ENCODE measurements at places on chromosomes 13 and 19.

- no peak for DNase-seq
Observed at GRCh38 chr19:18483119-18483890, 38.6 kb downstream of the ELL start.

DNA sequence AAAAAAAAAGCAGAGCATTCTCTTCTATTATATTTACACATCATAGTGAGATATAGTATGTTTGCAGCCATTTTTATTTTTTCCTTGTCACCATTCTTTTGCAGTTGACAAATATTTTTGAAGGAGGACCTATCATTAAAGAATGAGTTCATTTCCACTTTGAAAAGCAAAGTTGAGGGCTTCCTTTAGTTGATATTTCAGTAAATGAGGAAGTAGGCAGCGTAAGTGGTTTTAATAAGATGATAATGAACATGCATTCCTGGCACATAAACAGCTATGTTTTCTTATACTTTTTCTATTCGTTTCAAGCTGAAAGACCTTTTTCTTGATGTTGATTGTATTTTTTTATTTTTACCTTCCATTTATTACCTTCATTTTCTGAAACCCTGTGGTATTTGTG is 66.2 kb downstream of the ZMYM2 start:
- no peak for DNase-seq

- no peak for DNase-seq
Observed at GRCh38 chr19:31337008-31337914, 12.0 kb downstream of the TSHZ3 start.

GRCh38 chr13:29073755-29074154 is 253.6 kb downstream of the MTUS2 start:
- no peak for DNase-seq

GRCh38 chr13:37914781-37915391 is 45.3 kb upstream of the TRPC4 start:
- DNase-seq: peak; percentile 7

DNA sequence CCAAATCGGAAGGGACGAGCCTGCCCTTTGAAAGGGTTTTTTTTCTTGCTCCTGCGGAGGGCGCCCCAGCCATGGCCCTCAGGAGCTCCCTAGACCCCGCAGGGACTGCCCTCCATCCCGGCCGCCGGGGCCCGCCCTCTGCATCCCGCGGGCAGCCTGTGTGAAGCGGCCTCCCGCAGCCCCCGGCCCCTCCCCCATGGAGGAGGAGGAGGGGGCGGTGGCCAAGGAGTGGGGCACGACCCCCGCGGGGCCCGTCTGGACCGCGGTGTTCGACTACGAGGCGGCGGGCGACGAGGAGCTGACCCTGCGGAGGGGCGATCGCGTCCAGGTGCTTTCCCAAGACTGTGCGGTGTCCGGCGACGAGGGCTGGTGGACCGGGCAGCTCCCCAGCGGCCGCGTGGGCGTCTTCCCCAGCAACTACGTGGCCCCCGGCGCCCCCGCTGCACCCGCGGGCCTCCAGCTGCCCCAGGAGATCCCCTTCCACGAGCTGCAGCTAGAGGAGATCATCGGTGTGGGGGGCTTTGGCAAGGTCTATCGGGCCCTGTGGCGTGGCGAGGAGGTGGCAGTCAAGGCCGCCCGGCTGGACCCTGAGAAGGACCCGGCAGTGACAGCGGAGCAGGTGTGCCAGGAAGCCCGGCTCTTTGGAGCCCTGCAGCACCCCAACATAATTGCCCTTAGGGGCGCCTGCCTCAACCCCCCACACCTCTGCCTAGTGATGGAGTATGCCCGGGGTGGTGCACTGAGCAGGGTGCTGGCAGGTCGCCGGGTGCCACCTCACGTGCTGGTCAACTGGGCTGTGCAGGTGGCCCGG is 815 bp downstream of the MAP3K10 start:
- peak; percentile 72 for DNase-seq

Data from DMS53 (cell line).